ENCODE measurements at places on chromosomes 1 and 21.
A peak's percentile ranks its signal among the peaks of the same experiment; 100 is the strongest.

DNA sequence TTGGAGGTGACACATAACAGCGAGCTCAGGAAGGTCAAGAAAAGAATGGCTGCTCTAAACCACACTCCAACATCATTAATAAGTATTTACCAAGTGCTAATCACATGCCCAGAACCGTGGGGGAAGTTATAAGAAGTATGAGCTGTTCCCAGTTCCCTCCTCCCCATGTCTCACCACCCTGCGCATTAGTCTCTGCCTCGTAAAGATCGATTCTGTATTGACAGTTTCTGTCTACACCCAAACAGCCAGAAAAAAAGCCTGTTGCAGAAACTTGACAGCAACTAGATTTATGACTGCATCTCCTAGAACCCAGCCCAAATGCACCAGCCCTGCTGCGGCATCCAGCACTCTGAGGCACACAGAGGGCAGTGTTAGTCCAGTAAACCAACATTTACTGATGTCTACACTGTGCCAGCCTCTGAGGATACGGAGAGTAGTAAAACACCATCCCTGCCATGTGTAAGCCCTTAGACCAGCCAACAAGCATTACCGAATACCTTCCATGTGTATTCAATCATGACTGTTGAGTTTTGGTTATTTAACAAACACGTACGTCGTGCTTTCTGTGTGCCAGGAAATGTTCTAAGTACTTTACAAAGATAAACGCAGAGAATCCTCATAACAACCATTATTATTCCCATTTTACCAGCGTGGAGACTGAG, 63.6 kb upstream of the ZBTB40 start:
- DNase-seq, result peak; percentile 42

- DNase-seq, result no peak
These were observed 340.0 kb downstream of the NPHP4 start for GRCh38 chr1:5651964-5652821.

GRCh38 chr1:47701741-47702515, 264.1 kb downstream of the FOXD2 start:
- DNase-seq, result no peak

GRCh38 chr1:117648015-117648414, 42.2 kb downstream of the TENT5C start:
- no peak for DNase-seq

DNA sequence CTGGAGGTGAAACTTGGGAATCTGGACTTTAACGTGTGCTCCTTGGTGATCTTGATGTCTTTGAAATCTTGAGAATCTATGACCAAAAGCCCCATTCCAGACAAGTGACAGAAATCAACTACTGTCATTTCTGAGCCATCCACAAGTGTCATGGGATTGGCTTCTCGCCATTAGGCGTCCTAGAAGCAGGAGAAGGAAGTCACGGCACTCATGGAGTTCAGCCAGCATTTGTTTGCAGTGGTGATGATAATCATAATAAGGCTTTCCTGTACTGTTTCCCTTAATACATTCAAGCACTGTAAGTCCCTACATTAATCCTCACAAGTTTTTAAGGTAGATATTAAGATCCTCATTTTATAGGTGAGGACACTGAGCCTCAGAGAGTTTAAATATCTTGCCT, 11.9 kb downstream of the F5 start:
- no peak for DNase-seq

DNA sequence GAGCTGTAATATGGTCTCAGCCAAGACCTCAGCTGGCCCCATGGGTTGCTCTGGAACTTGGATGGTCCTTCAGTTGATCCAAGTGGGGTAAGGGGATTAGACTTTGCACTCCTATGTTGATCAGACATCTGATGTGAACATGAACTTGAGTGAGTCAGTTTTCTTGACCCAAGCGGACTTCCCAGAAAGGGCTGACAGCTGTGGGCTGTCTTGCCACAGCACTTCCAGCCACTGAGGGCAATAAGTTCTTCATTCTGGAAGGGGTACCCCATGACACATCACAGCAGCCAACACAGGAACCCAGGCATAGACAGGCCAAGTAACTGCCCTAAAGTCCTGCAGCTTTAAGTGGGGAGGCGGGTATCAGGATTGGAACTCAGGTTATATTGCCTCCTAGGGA, 93.9 kb upstream of the USP24 start:
- DNase-seq, result no peak

GRCh38 chr1:160739098-160739511, at the start of gene SLAMF7:
SLAMF7 (plus strand) TSS chr1:160739247; CDS start chr1:160739302, 55 bp downstream.
- no peak for DNase-seq

- DNase-seq, result peak; percentile 24
These were observed 35.9 kb upstream of the CTTNBP2NL start for GRCh38 chr1:112359961-112360767.

DNA sequence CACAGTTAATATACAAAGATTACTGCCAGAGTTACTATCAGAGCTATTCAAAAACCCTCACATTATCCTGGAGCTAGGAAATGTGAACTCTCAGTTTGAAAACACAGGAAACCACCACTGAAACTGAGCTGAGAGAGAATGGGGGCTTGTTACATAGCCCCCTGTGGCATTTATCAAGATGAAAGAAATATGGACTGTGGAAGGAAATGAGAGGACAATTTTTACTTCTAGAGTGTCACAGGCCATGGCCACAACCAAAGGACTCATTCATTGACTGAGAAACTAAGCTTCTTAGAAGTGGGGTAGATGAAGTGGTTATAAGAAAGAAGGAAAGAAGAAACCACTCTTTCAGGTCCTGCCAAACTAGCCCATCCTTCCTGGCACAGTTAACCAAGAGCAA, 25.3 kb downstream of the DSTYK start:
- DNase-seq, result no peak

- DNase-seq, result no peak
These were observed 1195.6 kb upstream of the ADGRL4 start for GRCh38 chr1:80202118-80202517.

DNA sequence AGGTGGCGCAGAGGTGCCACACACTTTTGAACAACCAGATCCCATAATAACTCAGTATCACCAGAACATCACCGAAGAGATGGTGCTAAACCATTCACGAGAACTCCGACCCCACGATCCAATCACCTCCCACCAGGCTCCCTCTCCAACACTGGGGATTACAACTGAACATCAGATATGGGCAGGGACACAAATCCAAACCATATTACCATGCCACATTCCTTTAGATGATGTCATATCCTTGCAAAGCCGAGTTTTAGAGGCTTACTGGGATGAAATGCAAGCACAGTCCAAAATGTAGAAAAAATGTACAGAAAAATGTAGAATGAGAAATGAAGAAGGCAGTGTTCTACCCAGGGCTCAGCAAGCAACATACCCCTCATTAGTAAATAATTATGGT, 64.7 kb downstream of the SGIP1 start:
- DNase-seq, result no peak

GRCh38 chr1:21696931-21697330, 27.8 kb upstream of the RAP1GAP start:
- DNase-seq, result no peak

- DNase-seq, result no peak
These were observed 56.5 kb downstream of the AHDC1 start for GRCh38 chr1:27547220-27548116.

GRCh38 chr1:20626524-20626923, 6.7 kb upstream of the PINK1 start:
- no peak for DNase-seq

GRCh38 chr1:85638412-85638811, 57.9 kb downstream of the CCN1 start:
- no peak for DNase-seq

GRCh38 chr1:30294508-30294907, 428.9 kb downstream of the MATN1 start:
- no peak for DNase-seq

DNA sequence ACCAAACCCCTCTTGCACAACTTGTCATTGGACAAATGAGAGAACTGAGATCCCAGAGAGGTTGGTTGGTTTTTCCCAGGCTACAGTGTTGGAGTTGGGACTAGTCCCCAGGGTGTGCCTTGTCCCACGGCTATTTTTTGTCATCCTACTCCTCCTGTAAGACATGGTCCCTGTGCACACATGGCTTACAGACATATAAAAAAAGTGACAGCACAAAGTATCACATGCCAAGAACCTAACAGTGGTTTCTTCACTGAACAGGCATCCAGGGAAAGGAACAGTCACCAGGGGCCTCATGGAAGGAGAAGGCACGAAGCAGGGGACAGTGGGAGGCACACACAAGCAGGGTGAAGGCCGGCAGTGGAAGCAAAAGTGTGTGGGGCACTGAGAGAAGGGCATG, 36.5 kb downstream of the SERBP1 start:
- no peak for DNase-seq

DNA sequence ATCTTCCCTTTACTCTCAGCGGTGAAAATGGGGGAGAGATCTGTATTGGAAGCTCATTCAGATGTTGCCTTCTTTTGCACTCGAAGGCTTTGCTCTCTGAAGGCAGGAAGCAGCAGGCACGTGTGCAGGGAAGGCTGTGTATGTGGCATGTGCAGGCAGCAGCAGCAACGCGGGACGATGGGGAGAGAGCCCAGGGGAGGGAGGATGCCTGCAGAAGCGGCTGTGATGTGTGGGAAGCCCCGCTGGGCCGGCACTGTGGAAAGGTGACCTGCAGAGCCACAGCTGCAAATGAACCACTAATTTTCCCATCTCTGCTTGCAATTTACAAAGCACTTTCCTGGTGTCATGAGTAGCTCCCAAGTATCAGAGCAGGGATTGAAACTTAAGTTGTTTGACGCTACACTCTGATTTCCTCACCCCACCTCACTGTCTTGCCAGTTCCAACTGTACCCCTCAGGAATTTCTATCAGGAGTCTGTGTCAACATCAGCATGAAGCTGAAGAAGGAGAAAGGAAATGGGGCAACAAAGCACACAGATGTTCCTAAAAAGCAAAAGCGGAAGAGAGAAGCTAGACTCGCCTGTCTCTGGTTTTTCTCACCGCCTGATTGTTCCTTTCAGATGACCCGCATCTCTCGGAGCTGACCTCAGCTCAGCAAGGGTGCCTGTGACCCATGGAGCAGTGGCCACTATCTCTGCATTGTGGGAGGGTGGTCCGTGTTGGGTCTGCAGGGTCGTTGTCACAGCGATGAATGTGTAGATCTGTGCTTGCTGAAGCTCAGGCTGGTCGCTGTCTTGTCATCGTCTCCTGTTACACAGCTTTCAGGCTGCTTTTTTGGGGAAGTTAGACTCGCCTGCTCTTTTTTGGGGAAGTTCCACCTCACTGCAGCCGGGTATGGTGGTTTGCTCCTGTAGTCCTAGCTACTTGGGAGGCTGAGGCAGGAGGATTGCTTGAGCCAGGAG, 156.1 kb downstream of the KIF26B start:
- no peak for DNase-seq

DNA sequence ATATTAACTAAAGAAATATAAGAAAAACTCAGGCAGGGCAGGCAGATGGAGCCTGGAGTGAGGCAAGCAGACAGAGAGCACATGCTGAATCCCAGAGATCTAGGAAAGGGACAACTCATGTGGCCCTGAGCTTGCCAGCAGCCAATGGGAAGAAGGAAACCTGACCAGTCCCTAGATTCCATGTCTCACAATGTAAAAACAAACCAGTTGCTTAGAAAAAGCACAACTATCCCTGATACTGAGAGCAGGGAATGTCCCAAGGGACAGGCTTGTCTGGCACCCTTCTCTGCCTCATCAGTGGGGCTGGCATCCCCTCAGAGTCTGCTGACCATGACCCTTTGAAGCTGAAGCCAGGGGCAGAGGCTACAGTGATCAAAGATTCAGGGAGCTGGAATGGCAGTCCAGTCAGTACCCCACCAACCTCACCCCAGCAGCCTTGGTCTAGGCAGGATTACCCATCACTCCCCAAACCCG, 27.8 kb downstream of the HSPG2 start:
- no peak for DNase-seq

DNA sequence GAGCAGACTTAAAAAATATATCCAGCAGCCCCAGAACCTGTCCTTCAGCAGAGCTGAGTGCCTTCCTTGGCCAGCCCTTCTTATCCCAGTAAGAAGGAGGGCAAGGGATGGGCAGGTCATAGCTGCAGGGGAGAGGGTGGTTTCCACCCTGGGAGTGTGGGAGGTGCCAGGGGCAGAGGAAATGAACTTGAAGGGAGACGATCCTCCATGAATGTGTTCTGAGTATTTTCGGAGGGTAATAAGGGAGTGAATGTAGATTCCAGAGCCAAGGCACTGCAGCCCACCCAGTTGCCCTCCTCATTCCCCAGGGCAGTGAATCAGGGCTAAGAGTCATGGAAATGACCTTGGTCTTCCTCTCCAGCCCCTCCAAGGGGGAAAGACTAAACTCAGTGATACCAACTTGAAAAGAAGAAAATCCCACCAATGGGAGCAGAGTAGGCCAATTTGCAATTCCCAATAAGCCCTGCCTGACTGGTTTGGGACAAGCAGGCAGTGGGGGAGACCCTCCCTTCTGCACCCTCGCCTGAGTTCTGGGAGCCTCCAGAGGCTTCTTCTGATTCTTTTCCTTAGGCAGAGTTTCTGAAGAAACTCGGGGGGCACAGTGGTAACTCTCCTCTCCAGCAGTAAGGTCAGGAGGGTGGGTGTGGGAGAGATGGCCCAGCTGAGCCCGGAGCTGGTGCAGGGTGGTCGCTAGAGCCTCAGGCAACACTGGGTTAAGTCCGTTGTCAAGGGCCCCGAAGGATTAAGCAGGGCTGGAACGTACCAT, 4.2 kb downstream of the MYOG start:
- no peak for DNase-seq

DNA sequence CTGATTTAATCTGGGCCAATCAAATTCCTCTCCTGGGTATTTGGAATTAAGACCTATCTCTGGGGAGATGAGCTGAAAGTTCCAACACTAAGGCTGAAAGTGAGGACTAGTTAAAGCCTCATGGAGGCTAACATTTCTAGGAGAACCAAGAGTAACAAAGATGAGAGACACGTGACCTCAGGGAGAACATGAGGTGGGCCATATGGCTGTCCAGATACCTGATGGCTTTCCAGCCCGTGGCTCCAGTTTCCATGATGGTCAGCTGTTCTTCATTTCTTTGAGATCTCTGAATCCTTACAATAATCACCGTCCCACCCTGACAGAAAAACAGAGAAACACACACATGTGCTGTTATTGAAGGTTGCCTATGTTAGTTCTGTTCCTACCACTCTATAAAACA, 66.1 kb downstream of the LEPR start:
- no peak for DNase-seq

GRCh38 chr1:174222166-174222949, 63.0 kb downstream of the RABGAP1L start:
- no peak for DNase-seq

GRCh38 chr1:169327875-169328274, 39.7 kb downstream of the NME7 start:
- DNase-seq, result no peak

DNA sequence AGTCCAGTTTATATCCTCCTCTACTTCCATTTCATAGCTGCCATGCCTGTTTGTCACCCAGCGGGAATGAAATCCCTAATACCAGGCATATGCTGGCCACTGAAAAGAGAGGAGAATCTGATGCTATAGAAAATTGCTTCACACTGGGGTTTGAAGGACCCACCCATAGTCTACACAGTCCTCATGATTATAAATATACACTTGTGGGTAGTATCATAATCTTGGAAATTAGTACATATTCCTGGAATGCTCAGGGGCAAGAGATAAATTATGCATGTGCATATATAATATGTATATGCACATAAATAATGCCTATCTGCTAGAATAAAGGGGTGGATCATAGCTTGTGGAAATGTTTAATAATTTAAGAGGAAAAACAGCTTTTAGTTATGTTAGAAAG, 105.8 kb downstream of the PRRX1 start:
- no peak for DNase-seq

- no peak for DNase-seq
These were observed 7.0 kb upstream of the GBP6 start for GRCh38 chr1:89356658-89357400.

- no peak for DNase-seq
These were observed 63.9 kb upstream of the DISP3 start for GRCh38 chr1:11414926-11415538.

All from T47D (cell line).